ENCODE measurements at places on chromosomes 7 and 10.

- DNase-seq = no peak
Observed at GRCh38 chr10:20281579-20281978, 465.3 kb downstream of the PLXDC2 start.

GRCh38 chr7:128150223-128150865 lies 90.7 kb upstream of the LEP start:
- no peak for DNase-seq

- no peak for DNase-seq
Observed at GRCh38 chr10:8282340-8282739, 227.9 kb downstream of the GATA3 start.

DNA sequence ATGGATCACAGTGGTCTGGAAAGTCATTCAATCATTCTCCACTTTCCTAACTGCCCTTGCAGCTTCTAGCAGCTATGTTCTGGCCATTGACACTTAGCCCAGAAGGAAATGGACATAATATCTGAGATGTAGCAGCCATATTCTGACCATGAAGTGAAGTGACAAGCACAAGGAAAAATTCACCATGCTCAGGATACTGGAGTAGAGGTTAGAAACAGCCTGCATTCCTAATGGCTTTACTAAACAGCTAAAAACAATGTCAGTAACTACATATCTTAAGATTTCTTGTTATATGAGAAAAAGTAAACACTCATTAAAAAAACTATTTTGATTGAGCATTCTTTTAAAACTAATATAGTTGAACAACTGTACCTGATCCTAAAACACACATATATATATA lies 443.8 kb downstream of the MAGI2 start:
- no peak for DNase-seq

- DNase-seq = no peak
Observed at GRCh38 chr10:44963772-44964633, 4.4 kb downstream of the RASSF4 start.

DNA sequence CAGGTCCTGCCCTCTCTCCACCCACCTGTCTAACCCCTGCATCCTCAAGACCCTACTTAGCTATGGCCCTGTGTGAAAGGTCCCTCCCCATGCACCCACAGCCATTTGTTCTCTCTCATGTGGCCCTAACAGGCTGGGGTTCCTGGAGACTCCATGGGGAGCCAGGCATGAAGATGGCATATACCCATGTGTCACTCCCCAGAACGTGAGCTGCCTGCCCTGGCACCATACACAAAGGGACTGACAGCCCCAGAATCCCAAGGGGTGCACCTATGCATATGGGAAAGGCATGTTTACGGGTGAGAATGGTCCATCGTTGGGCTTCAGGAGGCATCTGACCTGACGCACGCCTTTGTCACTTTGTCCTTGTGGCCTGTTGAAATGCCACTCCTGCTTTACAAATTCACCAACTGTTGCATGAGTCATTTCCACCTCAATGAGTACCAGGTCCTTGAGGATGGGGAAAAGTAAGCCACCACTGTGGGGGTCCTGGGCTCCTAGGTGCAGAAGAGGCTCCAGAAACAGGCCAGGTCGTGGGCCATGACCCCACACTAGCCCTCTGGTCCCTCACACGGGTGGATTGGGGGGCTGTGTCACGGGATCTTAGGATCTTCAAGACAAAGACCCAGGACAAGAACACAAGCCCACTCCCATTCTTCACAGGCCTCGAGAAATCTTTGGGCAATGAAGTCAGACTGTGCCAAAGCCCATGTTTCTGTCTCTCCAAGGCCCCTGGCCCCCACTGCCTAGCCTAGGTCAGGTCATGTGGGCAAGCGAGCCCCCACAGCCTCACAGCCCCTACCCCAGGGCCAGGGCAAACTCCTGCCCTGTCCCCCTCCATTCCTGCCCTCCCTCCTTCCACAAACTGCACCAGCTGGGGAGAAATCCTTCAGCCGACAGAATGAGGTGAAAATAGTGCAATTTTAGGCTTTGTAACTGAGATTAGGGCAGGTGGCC lies 8.6 kb downstream of the GPRIN2 start:
- no peak for DNase-seq

GRCh38 chr10:24428410-24428782 lies 219.5 kb downstream of the KIAA1217 start:
- peak; percentile 74 for DNase-seq

DNA sequence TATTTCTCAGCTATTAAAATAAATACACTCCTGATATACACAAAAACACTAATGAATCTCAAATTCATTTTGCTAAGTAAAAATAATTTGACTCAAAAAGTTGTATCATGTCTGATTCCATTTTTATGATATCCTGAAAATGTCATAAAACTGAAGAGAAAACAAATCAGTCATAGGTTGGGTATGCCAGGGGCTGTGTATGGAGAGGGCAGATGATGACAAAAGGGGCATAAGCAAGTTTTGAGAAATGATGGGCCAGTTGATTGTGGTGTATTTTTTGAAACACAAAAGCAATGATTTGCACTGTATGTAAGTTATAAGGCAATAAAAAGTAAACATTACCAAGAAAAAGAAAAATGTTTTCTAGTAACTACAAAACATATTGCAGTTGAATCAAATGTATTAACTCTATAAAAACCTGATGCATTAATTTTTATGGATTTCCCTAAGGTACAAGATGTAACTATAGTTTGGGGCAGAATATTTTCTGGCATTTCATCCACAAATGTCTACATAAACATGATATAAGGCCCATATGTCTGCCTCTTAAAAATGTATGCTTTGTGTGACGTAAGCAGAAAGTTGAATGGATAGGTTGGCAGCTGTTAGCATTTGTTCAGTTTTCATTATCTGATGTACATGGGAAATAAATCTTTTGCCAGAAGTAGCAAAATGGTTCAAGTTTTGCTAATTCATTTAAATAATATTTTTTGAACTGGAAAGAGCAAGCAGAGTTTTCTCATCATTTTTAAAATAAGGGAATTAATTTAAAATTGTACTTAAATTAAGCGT lies 35.1 kb upstream of the ING3 start:
- DNase-seq = no peak

DNA sequence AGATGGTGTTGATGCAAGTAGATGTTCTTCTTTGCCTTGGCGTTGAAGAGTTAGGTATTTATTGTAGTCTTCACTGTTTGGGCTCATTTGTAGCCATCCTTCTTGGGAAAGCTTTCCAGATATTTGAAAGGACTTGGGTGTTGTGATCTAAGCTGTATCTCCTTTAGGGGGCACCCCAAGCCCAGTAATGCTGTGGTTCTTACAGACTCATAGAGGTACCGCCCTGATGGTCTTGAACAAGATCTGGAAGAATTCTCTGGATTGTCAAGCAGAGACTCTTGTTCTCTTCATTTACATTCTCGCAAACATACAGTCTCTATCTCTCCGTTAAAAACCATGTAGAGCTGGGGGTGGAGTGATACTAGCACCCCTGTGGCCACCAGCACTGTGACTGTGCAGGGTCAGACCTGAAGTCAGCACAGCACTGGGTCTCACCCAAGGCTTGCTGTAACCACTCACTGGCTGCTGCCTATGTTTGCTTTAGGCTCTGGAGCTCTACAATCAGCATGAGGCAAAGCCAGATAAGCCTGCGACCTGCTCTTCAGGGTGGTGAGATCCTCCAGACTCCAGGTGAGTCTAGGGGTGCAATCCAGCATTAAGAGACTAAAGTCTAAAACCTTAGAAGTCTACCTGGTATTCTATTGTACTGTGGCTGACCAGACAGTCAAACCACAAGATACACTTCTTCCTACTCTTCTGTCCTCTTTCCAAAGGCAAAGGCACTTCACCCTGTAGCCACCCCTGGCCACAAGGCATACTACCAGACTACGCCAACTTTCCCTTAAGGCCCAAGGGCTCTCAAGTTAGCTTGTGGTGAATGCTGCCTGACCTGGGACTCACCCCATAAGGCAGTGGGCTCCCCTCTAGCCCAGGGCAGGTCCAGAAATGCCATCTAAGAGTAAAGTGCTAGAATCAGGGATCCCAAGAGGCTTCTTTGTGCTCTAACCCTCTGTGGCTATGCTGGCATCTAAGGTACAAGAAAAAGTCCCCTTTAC lies 209.7 kb upstream of the TMEM196 start:
- DNase-seq = peak; percentile 86

DNA sequence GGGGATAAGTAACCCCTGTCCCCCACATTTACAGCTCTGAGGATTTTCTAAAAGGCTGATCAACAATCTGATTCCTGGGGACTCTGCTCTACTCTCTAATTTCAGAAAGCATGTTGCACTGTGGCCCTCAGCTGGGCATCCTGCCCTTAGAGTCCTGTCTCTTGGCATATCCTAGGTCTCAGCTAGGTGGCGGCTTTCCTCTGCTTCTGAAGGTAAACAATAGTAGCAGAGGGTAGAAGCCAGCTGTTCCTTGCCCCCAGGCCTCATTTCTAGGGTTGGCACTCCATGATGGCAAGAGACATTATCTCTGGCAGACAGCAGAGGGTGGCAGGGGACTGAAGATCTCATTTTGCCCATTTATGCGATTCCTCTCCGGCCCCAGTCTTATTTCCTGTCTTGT lies 77.0 kb downstream of the ADCYAP1R1 start:
- DNase-seq = no peak

DNA sequence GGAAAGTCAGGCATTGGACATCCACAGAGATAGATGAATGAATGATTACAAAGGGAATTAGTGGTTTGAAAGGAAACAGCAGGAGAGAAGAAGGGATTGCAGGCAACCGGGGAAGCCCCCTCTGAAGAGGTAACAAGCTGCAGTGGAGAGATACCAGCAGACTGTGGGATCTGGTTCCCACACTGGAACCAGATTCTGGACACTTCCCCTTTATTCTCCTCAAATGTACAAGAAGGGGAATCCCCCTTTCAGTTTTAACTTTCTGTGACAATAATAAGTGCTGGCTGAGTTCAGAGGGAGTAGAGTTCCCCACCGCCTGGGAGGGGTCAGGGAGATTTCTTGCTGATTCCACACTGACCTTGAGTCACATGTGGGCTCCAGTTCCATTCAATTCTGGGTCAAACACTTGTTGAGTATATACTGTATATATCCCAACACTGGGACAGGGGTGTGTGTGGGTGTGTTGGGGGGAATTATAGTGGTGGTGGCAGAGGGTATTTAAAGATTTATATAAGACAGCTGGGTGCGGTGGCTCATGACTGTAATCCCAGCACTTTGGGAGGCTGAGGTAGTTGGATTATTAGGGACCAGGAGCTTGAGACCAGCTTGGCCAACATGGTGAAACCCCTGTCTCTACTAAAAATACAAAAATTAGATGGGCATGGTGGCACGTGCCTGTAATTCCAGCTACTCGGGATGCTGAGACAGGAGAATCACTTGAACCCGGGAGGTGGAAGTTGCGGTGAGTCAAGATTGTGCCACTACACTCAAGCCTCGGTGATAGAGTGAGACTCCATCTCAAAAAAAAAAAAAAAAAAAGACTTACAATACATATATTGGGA lies 16.5 kb upstream of the DDIT4 start:
- no peak for DNase-seq

GRCh38 chr7:20399521-20399920 lies 68.8 kb downstream of the ITGB8 start:
- no peak for DNase-seq

GRCh38 chr10:51147644-51148399 lies 73.5 kb downstream of the PRKG1 start:
- DNase-seq = no peak

Data from fibroblast of upper back skin (primary cell).